Ascending aorta (tissue), 2 donors: ENCODE measurements at places on chromosomes 6 and 20.

- no peak for DNase-seq
Measured at GRCh38 chr6:10248378-10248843, 166.5 kb downstream of the TFAP2A start.

DNA sequence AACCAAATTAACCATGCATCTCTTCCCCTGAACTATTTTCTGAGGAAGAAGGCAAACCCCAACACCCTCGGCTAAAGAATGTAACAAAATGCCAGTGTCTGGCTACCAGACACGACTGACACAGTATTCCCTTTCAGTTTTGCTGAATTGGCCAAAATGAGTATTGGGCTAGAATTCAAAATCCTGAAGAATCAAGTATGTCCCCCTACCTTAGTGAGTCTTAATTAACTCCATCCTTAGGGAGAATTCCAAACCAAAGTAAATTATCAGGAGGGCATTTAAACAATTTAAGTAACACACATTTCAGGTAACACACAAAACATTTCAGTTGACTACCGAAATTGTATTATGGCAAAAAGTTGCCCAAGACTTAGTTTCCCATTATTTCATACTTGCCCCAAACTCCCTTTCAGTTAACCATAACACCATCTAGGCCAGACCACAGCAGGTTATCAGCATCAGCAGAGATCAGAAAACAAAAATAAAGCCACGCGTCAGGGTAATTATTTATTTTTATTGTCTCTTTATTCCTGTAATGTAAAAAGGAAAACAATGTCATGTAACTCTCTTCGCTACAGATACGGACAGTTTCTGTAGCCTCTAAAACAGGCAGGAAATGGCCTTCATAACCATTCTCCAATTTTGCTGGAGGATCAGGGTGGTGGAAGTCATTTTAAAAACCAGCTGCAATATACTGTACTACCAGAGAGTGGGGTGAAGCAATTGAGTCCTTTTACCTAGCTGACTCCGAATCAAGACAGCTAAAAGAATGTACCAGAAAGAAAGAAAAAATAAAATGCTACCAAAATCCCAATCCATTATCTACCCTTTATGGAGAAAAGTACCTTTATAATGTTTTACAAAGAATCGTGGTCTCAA is 1.9 kb downstream of the SNX5 start:
- no peak for DNase-seq

DNA sequence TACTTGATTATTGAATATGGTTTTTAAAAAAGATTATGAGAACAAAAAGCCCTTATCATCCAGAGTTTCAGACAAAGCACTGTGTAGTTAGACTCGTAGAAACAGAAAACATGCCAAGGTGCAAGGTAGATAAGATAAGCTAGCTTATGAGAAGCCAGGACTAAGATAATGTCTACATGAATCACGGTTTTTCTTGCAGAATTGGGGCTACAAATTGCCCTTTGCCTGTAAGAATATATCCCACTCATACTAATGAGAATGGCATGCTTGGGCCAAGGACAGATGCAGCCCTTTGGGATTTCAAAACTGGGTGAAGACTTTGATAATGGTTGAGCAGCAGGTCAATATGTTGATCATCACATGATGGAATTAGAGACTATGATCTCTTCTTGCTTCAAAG is 165.3 kb upstream of the PREP start:
- no peak for DNase-seq

DNA sequence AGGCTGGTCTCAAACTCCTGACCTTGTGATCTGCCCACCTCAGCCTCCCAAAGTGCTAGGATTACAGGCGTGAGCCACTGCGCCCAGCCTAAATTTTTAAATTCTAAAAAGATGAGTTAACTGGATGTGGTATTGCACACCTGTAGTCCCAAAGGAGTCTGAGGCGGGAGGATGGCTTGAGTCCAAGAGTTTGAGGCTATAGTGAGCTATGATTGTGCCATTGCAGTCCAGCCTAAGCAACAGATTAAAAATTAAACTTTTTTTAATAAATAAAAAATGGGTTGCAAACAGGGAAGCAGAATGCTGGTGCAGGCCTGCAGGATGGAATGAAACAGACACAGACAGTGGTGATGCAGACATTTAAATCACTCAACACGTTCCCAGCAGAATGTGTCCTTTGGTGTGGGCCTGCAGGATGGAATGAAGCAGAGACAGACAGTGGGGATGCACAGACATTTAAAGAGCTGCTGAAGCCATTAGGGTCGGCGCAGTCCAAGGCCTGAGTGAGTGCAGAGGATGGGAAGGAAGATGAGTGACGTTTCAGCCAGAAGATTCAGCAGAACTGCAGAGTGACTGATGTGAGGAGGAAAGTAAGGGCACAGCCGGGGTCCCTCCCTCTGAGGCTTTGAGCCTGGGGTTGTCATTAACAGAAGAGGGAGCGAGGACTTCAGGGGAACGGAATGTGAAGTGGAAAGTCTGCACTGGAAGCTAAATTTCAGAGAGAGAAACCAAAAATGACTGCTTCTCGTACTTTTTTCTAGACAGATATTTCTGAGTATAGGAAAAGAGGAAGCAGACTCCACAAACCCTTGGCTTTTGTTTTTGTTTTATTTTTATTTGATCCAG is 117.5 kb downstream of the RIN2 start:
- DNase-seq = no peak

GRCh38 chr6:129774697-129775447 is 64.9 kb upstream of the ARHGAP18 start:
- peak; percentile 14 for DNase-seq

GRCh38 chr6:111979633-111980032 is 74.3 kb upstream of the CCN6 start:
- no peak for DNase-seq

DNA sequence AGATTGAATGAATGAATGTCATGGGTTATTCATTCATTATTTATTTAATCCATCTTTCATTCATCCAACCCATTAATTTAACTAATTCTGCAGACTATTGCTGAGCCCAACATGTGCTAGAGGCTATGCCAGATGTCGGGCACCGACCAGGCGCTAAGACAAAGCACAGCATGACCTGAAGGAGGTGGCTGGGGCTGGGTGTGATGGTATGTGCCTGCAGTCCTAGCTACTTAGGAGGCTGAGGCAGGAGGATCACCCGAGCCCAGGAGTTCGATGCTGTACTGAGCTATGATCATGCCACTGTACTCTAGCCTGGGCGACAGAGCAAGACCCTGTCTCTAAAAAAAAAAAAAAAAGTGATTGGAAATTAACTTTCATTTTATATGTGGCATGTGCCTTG is 5.7 kb upstream of the SLC22A7 start:
- DNase-seq = no peak

- DNase-seq = no peak
Measured at GRCh38 chr6:122118945-122119506, 280.4 kb upstream of the HSF2 start.

GRCh38 chr20:62433658-62434497 is 6.5 kb upstream of the RBBP8NL start:
- DNase-seq = no peak

DNA sequence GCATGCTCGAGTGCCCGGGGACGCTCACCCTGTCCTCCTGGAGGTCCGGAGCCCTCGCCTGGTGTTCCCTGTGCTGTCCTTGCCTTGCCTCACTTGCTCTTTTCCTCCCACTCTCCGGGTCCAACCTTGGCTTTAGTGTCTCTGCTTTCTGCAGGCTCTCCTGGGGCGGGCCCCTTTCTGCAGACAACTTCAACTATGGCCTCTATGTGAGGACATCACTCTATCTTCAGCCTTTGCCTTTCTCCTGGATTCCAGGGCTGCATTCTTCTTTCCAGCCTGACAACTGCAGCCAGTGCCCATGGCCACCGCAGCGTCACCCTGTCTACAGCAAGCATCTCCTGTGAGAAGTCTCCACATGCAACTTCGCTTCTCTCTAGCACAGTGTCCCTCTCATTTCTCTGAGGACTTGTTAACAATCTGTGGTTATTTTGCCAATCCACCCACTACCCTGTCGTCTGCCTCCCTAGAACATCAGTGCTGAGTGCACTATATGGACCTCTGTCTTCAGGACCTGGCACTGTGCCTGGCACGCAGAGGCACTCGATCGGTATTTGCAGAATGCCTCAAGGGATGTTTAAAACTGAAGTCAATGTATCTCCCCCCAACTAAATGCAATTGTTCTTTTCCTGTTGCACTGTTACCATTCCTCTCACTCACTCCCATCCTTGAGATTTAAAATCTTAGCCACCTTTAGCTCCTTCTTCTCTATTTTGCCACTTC is 35.9 kb downstream of the FOXC1 start:
- DNase-seq = no peak

GRCh38 chr6:144019929-144020328 is 11.9 kb upstream of the PLAGL1 start:
- DNase-seq = no peak

GRCh38 chr6:166202321-166202733 is 34.7 kb upstream of the TBXT start:
- DNase-seq = no peak

GRCh38 chr6:43671011-43671800 is 16.4 kb downstream of the MRPS18A start:
- no peak for DNase-seq

- DNase-seq = no peak
Measured at GRCh38 chr6:40409716-40410397, 177.3 kb downstream of the LRFN2 start.

DNA sequence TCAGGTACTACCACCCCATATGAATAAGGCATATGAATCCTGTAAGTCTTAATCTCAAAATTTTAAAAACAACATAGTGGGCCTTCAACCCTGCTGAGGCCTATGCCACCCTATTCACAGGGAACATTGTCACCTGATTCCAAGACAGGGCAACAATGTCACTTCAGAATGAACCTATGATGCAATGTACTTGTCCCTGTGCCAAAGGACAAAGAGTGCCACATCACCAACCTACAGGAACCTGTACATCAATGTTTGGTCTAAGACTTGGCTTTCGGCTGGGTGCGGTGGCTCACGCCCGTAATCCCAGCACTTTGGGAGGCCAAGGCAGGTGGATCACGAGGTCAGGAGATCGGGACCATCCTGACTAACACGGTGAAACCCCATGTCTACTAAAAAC is 318.5 kb upstream of the JARID2 start:
- no peak for DNase-seq

DNA sequence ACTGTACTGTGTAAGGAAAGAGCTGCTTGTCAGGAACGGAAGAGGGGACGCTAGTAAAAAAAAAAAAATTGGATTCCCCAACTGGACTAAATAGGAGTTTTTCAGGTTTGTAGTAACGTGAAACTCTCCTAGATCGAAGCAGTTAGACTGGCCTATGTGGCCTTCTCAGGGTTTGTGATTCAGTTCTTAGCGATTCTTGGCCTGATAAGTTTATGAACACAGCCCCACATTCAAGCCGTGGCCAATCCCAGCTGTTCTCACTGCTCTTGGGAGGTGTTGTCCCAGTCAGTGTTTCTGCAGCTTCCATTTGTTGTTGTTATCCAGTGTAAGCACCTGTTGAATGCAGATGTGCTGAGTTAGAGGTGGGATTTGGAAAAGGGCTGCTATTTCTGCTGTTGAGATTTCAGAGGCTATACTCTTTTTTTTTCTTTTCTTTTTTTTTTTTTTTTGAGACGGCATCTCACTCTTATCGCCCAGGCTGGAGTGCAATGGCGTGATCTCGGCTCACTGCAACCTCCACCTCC is 29.7 kb downstream of the TAF8 start:
- DNase-seq = no peak

DNA sequence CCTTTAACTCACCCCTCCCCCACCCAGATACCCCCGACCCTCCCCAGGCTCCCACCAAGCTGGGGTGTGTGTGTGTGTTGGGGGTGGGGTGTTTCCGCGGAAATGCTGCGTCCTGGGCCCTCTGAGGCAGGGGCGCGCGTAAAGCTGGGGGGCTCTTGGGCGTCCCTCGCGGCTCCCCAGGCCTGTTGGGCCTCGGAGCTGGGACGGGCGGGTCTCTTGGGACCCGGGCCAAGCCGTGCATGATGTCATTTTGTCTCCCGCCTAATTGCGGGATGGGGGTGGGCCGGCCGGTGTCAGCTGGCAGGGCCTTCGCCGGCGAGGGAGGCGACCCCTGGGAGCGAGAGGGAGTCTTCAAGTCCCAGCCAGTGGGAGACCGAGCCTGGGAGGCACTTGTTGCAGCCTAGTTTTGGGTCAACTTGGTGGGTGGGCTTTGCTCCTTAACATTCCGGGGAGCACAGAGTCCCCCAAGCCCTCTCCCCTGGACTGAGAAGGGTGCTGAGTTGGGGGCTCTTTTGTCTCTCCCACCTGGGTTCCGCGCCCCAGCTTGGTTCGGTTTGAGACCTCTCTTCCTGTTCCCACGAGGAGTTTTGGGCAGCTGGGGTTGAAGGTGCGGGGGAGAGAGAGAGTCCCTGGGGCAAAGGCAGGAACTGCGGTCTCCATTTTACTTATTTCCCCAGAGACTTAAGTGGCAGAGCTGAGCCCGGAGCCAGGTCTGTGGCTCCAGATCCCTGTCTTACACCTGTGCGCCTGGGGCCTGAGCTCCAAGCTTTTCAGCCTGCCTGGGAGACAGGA is 623 bp downstream of the MYBL2 start:
- DNase-seq = no peak

- DNase-seq = no peak
Measured at GRCh38 chr20:36082315-36082915, 72.1 kb upstream of the EPB41L1 start.
